Aorta (tissue), 5 donors: ENCODE measurements at places on chromosomes 4 and X. TPM values are rescaled to one million over a fixed set of nuclear protein-coding genes. Genes with fewer than 3 reads are reported as not detected.

The EGF gene
- 0.54 TPM for total RNA-seq

The VAMP7 gene
- total RNA-seq, result 39.4 TPM

The COX7B2 gene
- total RNA-seq, result not detected

The PHOX2B gene
- not detected for total RNA-seq

The BEND2 gene
- total RNA-seq, result not detected

GRCh38 chrX:106726485-106727437, at the start of gene RNF128:
TSS of gene RNF128 (plus strand) at chrX:106726701. CDS start at chrX:106726914, 213 bp downstream.
- DNase-seq, result peak; percentile 74
- H3K4me1 ChIP-seq, result no peaks in the 10 kb centered on the region
- H3K36me3 ChIP-seq, result no peaks in the 10 kb centered on the region

- H3K27me3 ChIP-seq, result no peaks in the 10 kb centered on the region
- no peak overlapping the region for H3K4me3 ChIP-seq
- no peak overlapping the region for H3K27ac ChIP-seq
- DNase-seq, result no peak
- no peaks in the 10 kb centered on the region for H3K36me3 ChIP-seq
- no peaks in the 10 kb centered on the region for H3K4me1 ChIP-seq
Observed at GRCh38 chrX:65575022-65575421, 40.4 kb upstream of the LAS1L start.

GRCh38 chr4:94548571-94548970, 96.8 kb downstream of the PDLIM5 start:
- no peaks in the 10 kb centered on the region for H3K36me3 ChIP-seq
- H3K27ac ChIP-seq, result no peak overlapping the region
- no peak for DNase-seq
- no peak overlapping the region for H3K4me3 ChIP-seq

DNA sequence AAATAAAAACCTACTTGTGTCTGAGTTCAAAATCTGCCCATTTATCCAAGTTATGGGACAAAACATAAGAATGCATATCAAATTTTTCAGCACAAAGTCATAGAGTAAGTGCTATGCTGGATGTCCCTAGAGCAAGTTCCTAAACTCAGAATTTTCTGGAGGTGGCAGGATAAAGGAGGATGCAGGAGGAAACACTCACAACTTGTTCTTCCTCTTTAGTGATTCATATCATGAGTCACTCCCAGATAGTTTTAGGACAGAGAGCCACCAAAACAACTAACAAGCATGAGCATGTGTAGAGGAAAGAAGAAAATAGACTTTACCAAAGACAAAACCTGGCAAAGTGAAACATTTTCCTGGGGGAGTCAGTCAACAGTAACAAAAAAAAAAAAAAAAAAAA, 302.7 kb downstream of the KCTD8 start:
- no peaks in the 10 kb centered on the region for H3K27me3 ChIP-seq
- no peak for DNase-seq
- no peaks in the 10 kb centered on the region for H3K36me3 ChIP-seq
- H3K4me3 ChIP-seq, result no peak overlapping the region

DNA sequence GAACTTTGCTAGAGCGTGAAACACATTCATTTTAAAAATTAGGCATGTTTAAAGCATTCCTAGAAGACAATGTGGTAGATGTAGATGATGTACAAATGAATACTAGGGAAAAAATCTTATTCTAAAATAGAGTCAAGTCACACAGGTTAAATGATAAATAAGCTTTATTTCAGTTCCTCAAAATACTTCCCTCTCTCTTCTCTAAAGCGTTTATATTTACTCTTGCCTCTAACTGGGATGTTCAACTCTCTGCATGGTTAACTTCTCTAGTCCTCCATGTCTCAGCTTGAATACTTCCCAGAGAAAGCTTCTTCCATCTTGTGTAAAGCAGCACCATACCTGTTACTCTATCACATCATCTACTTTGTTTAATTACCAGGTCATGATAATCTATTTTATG, 30.9 kb upstream of the GLRA3 start:
- no peaks in the 10 kb centered on the region for H3K27me3 ChIP-seq
- H3K4me1 ChIP-seq, result no peaks in the 10 kb centered on the region
- H3K36me3 ChIP-seq, result no peaks in the 10 kb centered on the region
- H3K27ac ChIP-seq, result no peak overlapping the region
- DNase-seq, result no peak

DNA sequence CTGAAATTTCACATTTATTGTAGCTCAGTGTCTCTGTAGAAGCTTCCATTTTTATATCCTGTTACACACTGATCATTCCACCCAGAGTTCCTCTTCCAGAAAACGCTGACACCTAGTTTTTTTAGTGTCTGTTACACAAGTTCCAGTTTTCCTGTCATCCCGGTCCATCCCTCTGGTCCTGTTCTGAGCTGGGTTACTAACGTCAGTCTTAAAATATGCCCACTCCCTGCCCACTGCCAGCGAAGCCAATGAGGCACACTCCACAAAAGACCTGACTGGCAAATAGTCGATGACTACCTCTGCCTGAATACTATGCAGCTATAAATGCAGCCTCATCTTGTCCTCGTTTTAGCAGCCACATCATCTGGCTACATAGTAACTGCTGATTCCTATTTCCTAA, 30.9 kb upstream of the DDX3X start:
- H3K27ac ChIP-seq, result no peak overlapping the region
- no peak overlapping the region for H3K4me3 ChIP-seq
- no peak for DNase-seq
- no peaks in the 10 kb centered on the region for H3K4me1 ChIP-seq

DNA sequence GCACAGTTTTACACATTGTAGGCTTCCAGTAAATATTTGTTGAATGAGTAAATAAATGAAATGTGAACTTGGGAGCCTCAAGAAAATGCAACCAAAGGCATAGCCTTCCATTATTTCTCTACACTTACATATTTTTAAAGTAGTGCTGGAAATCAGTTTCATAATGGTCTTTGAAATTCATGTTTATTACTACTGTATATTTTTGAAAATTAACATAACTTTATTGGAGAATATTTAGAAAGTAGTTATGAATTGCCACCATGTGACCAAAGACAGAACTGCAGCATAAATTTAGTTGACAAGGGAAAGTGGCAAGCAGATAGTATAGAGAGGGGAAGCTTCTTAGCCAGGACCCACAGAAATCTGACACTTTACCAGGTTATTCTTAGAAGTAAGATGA, 6.4 kb downstream of the TCEAL8 start:
- H3K27me3 ChIP-seq, result no peaks in the 10 kb centered on the region
- no peaks in the 10 kb centered on the region for H3K4me1 ChIP-seq
- H3K4me3 ChIP-seq, result no peak overlapping the region
- no peak for DNase-seq
- H3K27ac ChIP-seq, result no peak overlapping the region

GRCh38 chrX:72258174-72258573, 18.9 kb downstream of the RPS4X start:
- no peaks in the 10 kb centered on the region for H3K4me1 ChIP-seq
- no peak overlapping the region for H3K27ac ChIP-seq
- no peaks in the 10 kb centered on the region for H3K27me3 ChIP-seq
- no peaks in the 10 kb centered on the region for H3K36me3 ChIP-seq
- DNase-seq, result no peak

- H3K4me1 ChIP-seq, result peaks cover 1% of the 10 kb centered on the region
- H3K27me3 ChIP-seq, result no peaks in the 10 kb centered on the region
Observed at GRCh38 chr4:184358521-184359232, 115.7 kb downstream of the IRF2 start.

DNA sequence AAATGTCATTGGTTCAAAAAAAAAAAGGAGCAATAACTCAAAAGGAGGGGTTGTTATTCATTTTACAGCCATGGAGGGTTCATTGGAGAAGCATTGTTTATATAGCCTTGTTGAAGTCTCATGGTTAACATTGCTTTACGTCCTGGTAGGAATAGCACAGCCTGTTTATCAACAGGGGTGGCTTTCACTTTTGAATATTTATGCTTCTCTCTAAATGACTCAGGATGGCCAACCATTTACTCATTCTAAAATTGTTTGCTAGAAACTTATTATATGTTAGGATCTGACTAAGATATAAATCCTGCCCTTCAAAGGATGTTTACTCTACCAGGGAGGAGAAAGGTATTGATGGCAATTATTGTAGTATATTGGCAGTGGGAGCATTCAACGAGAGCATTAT, 534.1 kb upstream of the GALNTL6 start:
- H3K4me3 ChIP-seq, result no peak overlapping the region
- H3K27me3 ChIP-seq, result no peaks in the 10 kb centered on the region
- H3K4me1 ChIP-seq, result no peaks in the 10 kb centered on the region
- no peak for DNase-seq
- H3K36me3 ChIP-seq, result no peaks in the 10 kb centered on the region

GRCh38 chr4:24209131-24209530, 319.3 kb upstream of the PPARGC1A start:
- no peaks in the 10 kb centered on the region for H3K36me3 ChIP-seq
- no peak for DNase-seq
- H3K4me1 ChIP-seq, result no peaks in the 10 kb centered on the region
- no peak overlapping the region for H3K27ac ChIP-seq
- no peaks in the 10 kb centered on the region for H3K27me3 ChIP-seq

DNA sequence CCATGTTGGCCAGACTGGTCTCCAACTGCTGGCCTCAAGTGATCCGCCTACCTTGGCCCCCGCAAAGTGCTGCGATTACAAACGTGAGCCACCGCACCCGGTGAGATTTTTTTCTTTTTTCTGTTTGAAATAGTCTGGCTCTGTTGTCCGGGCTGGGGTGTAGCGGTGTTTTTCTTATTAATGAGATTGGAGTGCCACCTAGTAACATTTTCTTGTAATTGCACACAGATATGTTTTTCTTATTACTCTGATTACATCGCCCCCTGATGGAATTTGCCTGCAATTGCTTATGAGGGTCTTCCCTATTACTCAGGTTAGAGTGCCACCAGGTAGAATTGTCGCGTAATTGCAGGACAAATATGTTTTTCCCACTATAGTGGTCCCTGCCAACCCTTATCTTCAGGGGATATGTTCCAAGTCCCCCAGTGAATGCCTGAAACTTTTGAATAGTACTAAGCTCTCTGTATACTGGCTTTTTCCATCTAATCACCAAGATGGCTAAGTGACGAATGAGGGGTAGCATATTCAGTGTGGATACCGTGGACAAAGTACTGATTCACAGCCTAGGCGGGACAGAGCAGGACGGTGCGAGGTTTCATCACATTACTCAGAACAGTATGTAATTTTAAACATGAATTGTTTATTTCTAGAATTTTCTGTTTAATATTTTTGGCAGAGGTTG, 8.6 kb upstream of the PDHA1 start:
- DNase-seq, result no peak
- no peaks in the 10 kb centered on the region for H3K36me3 ChIP-seq
- no peaks in the 10 kb centered on the region for H3K4me1 ChIP-seq
- no peak overlapping the region for H3K27ac ChIP-seq
- H3K4me3 ChIP-seq, result no peak overlapping the region
- no peaks in the 10 kb centered on the region for H3K27me3 ChIP-seq

DNA sequence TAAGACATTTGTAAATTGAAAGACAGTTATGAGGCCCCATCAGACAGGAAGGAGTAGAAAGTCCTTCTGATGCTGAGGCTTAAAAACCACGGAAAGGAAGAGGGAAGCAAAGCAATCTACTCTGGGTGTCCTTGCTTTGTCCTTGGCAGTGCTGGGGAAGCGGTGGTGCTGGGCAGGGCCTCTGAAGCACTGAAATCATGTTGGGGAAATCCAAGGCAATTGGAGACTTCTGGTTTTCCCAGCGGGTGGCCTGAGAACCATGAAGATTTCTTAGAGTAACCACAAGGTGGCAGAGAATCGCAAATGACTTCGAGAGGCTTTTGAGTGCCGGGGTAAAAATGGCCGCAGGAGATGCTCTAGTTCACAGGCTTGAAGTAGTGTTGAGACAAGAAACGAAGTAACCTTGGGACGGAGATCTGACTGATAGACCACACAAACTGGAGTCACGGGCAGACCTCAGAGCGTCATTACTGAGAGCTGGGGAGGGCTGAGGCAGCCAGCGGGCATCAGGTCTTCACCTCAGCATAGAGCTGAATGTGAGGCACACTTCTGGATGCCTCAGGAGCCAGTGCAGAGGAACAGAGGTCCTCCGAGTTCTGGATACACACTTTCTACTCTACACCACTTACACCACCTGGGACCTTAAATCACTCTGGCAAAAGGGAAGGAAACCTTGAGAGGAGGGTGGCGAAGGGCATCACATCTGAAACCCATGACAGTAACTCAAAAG, 130.7 kb upstream of the GPRIN3 start:
- H3K4me1 ChIP-seq, result no peaks in the 10 kb centered on the region
- no peaks in the 10 kb centered on the region for H3K36me3 ChIP-seq
- H3K4me3 ChIP-seq, result no peak overlapping the region
- no peaks in the 10 kb centered on the region for H3K27me3 ChIP-seq
- no peak overlapping the region for H3K27ac ChIP-seq

GRCh38 chr4:57333684-57334083, 223.5 kb upstream of the IGFBP7 start:
- H3K27ac ChIP-seq, result no peak overlapping the region
- H3K4me3 ChIP-seq, result no peak overlapping the region
- H3K36me3 ChIP-seq, result no peaks in the 10 kb centered on the region
- no peak for DNase-seq
- no peaks in the 10 kb centered on the region for H3K4me1 ChIP-seq

DNA sequence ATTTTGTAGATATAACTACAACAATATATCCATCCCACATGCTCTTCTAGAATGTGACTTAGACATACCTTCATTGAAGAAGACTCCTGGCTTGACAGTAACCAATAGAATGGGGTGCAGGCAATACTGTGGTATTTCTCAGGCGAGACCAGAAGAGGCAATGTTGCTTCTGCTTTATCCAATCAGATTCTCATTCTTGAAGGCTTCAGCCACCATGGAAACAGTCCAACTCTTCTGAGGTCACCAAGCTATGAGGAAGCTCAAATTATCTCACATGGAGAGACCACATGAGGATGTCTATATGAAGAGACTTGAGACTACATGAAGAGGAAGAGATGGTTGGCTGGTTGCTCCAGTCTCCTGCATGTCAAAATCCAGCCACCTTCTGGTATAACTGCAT, 469.9 kb downstream of the PCDH10 start:
- no peaks in the 10 kb centered on the region for H3K36me3 ChIP-seq
- H3K4me3 ChIP-seq, result no peak overlapping the region
- no peak for DNase-seq

DNA sequence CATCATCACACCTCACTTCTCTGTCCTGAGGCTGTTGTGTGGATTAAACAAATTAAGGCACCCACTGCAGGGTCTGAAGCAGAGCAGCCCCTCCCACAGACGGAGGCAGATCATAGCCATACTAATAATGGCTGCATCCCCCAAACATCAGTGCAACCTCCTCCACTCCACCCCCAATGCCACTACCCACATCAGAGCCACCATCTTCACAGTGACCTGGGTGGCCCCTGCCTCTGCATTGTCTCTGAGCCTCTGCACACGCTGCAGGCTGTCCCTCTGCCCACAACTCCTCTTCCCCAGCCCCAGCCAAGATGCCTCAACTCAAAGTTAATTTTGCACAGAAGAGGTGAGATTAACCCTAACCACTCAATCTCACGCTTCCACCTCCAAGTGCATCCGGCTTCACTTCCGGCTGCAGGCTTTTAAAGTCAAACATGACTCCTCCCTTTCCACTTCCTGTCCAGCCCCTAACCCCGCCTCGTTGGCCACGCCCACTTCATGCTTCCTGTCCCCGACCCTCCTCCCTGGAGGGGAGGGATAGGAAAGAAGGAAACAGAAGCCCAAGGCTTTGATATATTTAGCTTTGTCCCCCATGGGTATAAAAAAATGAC, 22.7 kb downstream of the JAKMIP1 start:
- H3K4me3 ChIP-seq, result no peak overlapping the region
- H3K27ac ChIP-seq, result no peak overlapping the region
- H3K4me1 ChIP-seq, result no peaks in the 10 kb centered on the region
- H3K27me3 ChIP-seq, result no peaks in the 10 kb centered on the region
- DNase-seq, result peak; percentile 67

GRCh38 chr4:168516841-168517240, 20.0 kb downstream of the PALLD start:
- H3K4me1 ChIP-seq, result no peaks in the 10 kb centered on the region
- H3K36me3 ChIP-seq, result no peaks in the 10 kb centered on the region
